Urinary bladder (tissue), 4 donors: ENCODE measurements at places on chromosomes 5 and 9. TPM values are rescaled to one million over a fixed set of nuclear protein-coding genes. Genes with fewer than 3 reads are reported as not detected.

DNA sequence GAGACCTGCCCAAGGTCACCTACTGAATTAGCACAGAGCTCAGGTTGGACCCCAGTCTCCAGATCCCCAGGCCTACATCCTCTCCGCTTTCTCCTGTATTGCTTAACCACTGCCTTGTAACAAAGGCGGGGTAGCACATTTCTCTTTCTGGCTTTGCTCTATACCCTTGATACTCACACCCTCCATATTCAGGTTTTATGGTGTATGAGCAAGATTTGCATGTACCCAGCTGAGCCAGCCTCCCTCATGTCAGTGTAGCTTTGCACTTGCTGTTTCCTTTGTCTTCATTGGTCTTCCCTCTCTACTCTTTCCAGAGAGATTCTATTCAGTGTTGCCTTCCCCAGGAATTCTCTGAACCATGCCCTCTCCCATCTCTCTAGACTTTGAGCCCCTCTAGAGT lies 19.6 kb upstream of the ZCCHC7 start:
- no peak for DNase-seq

DNA sequence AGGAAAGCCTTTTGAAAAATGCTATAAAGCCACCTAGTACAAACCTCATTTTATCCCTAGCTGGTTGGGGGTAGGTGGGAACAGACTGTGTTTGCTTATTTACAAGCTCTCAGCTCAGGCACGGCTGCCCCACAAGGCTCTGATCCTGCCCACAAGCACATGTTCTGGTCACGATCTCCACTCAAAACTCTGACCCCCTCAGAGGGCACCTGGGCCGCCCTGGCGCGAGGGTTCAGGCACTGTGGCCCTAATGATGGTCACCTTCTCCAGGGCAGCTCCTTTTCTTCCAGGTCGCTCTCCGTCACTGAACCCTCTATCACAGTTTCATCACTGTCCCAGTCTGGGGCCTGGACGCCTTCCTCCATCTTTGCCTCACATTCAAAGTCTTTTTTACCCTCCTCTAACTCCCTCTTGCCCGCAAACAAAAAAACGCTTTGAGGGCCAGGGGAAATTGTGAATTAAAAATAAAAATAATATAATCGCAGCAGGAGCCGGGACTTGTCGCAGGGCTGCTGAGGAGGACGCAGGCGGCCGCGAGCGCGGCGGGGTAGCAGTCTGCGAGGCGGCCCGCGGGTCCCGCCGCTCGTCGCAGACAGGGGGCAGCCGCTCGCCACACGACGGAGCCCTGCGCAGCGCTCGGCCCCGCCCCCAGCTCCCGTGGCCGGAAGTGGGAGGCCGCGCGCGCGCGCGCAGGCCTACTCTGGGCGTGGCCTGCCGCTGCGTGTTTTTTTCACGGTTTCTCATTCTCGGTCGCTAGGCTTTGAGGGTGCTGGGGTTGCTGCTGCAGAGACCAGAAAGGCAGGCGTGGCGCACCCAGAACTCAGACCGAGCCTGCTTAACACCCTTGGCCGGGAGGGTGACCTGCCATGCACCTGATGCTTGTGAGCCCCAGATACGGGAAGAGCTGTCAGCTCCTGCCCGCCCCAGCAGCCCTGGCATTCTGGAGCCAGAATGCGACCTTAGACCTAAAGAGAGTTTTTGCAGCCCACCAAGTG lies at the start of gene ANKRD31:
Gene ANKRD31 (minus strand): TSS at position 557 of the 995 bp plus-strand sequence. CDS start 192 bp downstream, at position 365.
- DNase-seq = peak; percentile 50

- DNase-seq = no peak
These were observed 7.8 kb downstream of the LCP2 start for GRCh38 chr5:170289764-170290163.

GRCh38 chr5:163604013-163604412 lies 98.6 kb downstream of the MAT2B start:
- DNase-seq = no peak

DNA sequence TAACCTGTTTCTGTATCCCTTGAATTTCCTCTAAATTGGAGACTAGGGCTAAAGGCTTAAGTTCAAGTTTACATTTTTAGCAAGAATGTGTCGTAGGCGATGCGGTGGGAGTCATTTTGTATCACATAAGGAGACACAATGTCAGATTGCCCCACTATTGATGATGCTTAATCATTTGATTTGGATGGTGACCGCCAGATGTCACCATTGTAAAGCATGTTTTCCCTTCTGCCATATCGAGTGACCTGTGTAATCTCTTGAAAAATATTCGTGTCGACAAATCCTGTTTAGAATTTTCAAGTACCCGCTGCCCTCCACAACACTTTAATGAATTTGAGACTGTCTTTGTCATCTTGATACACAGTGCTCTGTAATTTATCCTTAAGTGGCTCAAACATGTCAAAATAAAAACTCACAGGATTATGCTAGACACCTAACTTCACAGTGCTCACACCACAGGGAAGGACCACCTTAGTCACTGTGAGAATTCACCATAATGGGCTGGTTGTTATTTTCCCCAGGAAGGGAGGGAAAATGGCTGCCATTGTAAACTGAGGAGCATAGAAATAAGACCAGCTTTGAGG lies 34.5 kb upstream of the SLC46A2 start:
- no peak for DNase-seq

DNA sequence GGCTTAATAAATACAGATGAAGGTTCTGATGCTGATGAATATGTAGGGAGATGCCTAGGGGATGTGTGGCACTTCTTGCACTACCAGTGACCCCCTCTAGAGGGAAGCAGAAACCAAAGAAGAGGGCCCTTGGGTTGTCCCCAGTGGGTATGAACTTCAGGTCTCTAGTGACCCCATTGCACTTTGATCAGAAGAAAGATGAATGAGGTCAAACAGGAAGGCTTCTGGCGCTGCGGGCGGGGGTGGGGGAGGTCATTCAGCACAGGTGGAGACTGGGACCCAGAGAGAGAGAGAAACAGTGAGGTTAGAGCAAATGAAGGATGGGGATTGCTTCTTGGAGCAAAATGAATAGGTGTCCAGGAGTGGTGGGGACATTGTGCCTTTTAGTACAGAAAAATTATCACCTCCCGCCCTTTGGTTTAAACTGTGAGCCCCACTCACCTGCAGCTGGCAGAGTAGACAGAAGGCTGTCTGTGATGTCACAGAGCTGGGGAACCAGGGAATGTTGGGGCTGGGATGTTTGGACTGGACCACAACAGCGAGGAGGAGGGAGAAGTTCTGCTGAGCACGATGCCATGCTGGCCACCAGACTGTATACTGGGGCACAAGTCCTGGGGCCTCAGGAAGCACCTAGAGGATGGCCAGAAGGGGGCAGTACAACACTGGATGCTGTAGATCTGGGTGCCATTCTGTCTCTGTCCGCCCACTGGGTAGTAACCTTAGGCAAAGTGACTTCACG lies at the start of gene TEX48:
Gene TEX48 (minus strand): TSS at position 599 of the 739 bp plus-strand sequence. CDS start 10,469 bp downstream, outside the sequence.
- DNase-seq = no peak

DNA sequence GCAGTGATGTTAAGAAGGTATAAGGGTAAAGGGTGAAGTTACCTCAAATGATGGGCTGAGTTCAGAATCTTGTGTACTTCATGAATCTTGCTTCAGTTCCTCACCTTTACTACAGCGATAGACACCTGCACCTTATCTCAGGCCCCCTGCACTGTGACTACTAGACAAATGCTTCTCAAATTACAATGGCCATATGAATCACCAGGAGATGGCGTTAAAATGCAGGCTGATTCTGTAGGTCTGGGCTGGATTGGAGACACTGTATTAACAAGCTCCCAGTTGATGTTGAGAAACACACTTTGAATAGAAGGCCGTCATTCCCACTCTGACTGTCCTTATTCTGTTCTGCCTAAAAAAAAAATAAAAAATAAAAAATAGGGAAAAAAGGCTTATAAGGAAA lies 29.8 kb downstream of the TARS1 start:
- no peak for DNase-seq

DNA sequence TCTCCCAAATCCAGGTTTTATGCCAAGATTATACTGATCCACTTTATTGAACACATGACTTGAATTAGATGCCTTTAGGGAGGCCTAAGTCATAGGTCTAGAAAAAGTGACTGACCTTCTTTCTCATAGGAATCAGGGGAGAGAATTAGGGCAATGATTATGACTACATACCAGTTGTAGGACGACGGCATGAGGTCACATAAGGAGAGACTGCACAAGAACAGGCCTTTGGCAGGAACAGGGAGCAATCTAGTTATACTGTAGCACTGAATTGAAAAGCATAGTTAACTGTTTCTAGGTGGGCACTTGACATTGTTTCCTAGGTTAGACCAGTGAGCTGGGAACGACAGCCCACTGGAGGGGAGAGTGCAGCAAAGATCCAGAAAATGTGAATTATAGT lies 22.7 kb downstream of the CREBRF start:
- no peak for DNase-seq

GRCh38 chr5:94433397-94434163 lies 184.8 kb downstream of the KIAA0825 start:
- no peak for DNase-seq

DNA sequence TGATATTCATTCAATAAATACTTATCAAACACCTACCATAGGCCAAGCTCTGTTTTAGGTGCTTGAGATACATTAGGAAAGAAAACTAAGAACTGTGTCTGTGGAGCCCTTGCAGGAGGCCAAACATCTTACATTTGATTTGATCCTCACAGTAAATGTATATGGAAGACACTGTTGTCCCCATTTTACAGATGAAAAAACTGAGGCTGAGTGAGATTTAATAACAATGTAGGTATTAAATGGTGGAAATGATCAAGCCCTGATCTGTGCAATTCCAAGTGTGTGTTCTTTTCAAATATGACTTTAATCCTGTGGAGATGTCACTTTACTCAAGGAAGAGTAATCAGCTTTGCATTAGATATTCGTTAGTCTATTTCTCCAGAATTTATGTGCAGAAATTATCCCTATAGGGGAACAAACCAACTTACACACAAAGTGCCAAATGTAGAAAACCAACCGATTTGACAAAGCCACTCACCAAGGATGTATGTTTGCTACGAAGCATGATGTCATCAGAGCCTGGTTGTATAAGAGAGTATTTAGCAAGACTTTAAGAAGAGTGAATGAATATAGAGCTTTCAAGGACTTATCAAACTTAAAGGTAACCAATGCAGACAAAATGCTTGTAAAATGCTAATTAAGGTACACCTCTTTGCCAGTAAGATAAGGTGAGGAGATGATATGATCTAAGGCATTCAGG lies 153.9 kb upstream of the NFIB start:
- no peak for DNase-seq

GRCh38 chr5:10233505-10233904 lies 16.2 kb downstream of the ATPSCKMT start:
- DNase-seq = no peak

- DNase-seq = no peak
These were observed 283.4 kb upstream of the KLF4 start for GRCh38 chr9:107772988-107773387.

- DNase-seq = no peak
These were observed 269.9 kb downstream of the MEF2C start for GRCh38 chr5:88613051-88613450.

DNA sequence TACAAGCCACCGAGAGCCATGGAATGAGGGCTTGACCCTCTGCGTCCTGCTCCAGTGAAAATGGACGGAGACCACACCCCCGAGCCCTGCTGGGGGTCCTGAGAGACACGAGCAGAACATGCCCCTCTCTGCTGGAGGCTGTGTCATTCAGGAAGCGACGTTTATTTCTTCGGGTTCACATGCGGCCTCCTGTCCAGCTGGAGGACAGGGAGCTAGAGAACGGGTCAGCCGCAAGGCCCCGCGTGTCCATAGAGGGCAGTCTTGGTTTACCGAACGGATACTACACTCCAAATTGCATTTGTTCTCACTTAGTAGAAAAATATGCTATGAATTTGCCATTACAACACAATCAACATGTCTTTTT lies 36.1 kb downstream of the MRPL36 start:
- no peak for DNase-seq

- peak; percentile 11 for DNase-seq
These were observed 18.7 kb downstream of the HSD17B4 start for GRCh38 chr5:119470851-119471451.

DNA sequence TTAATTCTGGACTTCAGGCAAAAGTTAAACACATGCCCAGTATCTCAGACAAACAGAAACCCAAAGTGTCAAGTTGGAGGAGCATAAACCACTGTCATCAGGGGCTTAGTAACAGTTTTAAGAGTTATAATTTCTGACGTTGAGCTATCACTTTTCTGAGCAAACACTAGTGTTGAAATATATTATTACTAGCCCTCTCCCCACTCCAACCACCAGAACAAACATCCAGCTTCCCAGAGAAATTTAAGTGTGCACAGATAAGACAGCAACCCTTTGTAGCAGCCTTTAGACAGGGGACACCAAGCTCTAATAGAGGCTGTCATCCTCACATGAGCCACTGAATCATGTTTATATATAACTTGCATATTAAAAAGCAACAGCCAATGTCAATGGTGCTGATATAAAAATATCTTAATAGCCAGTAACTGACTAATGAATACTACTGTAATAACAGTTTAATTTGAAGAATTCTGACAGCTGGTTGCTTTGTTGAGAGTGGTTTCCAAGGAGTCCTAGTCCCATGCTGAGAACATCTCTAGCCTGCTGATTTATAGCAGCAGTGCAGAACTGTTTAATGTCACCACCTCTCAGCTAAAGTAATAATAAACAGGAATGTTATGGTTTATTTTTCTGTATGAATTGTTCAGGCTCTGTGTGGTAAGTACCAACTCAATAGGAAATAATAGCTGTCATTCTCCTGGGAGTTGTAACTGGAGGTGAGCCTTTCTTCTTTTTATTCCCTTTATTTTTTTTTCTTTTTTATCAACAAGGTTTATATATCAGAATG lies 528.7 kb upstream of the ZNF608 start:
- no peak for DNase-seq

DNA sequence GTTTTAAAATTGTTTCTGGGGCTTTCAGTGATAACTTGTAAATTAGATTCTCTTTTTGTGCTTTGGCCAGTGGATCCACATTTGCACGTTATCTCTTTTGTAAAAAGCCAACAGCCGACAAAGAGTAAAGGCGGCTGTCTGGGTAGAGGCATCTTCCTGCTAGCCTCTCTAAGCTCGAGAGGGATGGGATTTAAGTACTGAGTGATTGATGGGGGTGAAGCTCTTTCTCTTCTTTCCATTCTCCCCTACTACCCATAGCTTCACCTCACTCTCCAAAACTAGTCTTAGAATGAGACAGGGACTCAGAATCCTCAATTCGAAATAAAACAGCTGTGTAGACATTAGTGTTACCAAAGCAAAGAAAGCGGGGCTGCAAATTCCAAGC lies 3.4 kb downstream of the PBX3 start:
- no peak for DNase-seq

Gene CYFIP2
- 64.7 TPM for polyA plus RNA-seq

Gene CNTNAP3
- polyA plus RNA-seq = 4.3 TPM

Gene ZNF483
- 0.94 TPM for polyA plus RNA-seq

Gene UNC13B
- polyA plus RNA-seq = 11.8 TPM

Gene IFNB1
- not detected for polyA plus RNA-seq

Gene PFN3
- polyA plus RNA-seq = not detected

Gene SEMA6A
- 6.6 TPM for polyA plus RNA-seq

Gene NR2F1-AS1
- 25.9 TPM for polyA plus RNA-seq

Gene IL3
- not detected for polyA plus RNA-seq

Gene ARID3C
- not detected for polyA plus RNA-seq

Gene GTF2H2
- 9.6 TPM for polyA plus RNA-seq

Gene SLC6A3
- polyA plus RNA-seq = 0.77 TPM

Gene HAVCR1
- polyA plus RNA-seq = 0.08 TPM

Gene CCDC69
- polyA plus RNA-seq = 155 TPM
